Activated CD4-positive, alpha-beta memory T cell treated with anti-CD3 and anti-CD28 coated beads, Interleukin-2, amount 10 ng/mL, durations not matched to agents 7 days and 5 days (primary cell): ENCODE measurements at places on chromosomes 6 and 20.
A peak's percentile ranks its signal among the peaks of the same experiment; 100 is the strongest.

DNA sequence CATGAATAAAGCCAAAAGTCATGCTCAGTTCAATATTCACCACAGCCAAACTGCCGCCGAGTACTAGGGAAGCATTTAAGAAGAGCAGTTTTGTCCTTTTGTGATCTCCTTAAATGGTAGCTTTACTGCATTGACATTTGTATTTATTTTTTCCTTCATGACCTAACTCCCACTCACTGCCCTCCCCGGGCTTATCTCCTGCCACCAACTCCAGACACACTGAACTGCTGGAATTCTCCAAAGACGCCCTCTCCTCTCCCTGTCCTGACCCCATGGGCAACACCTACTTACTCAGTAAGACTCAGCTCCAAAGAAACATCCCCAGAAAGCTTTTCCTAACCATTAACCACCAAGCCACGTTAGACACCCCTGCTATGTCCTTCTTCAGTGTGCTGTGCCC, 48.5 kb upstream of the CNKSR3 start:
- no peak for DNase-seq

DNA sequence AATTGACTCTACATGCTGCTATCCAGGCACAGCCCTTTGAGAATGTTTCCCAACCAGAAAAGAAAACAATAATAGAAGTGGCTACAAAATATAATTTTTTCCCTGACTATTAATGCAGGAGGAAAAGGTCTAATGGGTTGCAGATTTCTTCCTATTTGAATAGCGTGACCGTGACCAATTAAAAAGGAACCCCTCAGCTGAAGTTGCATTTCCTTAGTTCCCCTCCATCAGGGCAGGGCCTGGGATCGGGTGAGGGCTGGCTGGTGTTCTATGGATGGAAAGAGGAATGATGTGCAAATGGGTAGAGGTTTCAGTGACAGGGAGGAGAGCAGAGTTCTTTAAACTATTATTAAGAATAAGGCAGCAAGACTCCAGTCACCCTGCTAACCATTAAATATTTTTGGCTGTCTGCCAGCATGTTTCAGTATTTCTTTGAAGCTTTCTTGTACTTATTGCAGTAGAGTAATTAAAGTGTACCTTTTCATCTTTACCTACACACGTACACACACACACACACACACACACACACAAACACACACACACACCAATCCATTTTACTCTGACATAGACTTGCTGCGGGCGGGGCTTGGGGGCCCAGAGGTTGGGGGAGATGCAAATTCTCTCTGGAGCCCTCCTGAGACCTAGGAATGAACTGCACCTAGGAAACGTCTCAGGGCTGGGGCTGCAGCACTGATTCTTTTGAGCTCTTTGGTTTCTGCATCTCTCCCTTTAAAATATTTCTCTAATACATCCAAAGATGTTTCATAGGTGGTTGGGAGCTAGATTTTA, 154.8 kb upstream of the SLC35B3 start:
- no peak for DNase-seq

- no peak for DNase-seq
These were observed 262.4 kb upstream of the SUPT3H start for GRCh38 chr6:45640081-45640491.

- no peak for DNase-seq
These were observed 803.7 kb downstream of the PHF3 start for GRCh38 chr6:64439274-64439673.

DNA sequence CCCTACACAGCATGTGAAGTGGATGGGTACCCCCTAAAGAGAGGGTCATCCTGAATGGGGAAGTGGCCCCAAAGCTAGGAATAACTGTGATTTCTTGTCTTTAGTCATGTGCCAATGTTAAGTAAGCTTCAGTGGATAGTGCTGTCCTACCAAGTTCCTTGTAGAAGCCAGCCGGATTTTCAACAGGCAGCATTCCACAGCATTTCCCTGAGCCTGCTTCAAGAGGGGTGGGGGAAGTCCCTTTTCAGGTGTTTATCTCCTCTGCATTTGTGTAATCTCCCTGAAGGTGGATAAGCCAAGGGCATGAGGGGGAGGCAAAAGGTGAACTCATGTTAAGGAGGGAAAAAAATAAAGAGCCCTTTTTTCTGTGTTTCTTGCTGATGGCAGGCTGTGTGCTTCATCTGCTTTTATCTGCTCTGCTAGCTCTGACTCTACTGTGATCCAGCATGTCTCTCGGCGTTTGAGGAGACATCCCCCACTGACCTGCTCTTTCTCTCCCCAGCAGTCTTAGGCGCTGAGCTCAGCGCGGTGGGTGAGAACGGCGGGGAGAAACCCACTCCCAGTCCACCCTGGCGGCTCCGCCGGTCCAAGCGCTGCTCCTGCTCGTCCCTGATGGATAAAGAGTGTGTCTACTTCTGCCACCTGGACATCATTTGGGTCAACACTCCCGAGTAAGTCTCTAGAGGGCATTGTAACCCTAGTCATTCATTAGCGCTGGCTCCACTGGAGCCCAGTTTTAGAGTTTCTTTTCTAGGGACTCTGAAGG, 1.9 kb downstream of the EDN1 start:
- DNase-seq = no peak

DNA sequence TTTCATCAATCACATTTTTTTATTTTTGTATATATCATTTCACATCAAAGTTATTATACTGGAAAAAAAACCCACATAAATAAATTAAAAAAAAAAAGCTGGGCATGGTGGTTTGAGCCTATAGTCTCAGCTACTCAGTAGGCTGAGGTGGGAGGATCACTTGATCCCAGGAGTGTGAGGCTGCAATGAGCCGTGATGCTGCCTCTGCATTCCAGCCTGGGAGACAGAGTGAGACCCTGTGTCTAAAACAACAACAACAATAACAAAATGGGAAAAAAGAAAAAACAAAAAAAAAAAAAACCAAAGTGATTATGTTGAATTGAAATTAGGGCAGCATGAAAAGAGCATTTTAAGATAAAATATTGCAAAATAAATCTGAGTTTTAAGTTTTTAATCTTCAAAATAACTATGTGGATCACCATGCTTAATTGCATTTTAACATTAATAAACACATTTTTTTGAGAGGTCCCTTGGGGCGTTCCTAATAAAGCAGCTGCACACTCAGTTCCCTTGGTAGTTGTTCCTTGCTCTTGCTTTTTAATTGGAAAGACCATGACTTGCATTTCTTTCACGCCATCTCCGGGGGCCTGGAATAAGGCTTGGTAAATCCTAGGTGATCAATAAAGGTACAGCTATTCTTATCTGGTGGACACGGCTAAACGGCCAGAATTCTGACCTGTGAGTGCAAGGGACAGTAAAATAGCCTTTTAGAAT, 15.1 kb downstream of the NOX3 start:
- no peak for DNase-seq

GRCh38 chr20:3900187-3900604, 11.0 kb downstream of the PANK2 start:
- no peak for DNase-seq

DNA sequence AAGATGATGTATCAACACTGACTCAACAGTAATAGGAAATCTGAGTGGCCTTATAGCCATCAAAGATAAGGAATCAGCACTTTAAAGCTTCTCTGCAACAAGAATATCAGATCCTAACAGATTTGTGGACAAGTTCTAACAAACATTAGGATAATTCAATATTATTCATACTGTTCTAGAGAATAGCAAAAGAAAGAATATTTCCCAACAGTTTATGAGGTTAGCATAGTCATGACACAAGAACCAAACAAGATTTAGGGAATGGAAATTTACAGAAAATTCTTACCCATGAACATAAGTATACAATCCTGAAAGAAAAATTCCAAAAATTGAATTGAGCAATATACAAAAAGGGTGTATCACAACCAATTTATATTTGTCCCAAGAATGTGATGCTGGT, 64.3 kb upstream of the BTBD3 start:
- DNase-seq = no peak

GRCh38 chr6:169778646-169779045, 27.2 kb downstream of the ERMARD start:
- no peak for DNase-seq

- DNase-seq = no peak
These were observed 2.8 kb downstream of the SOX4 start for GRCh38 chr6:21596145-21596948.

DNA sequence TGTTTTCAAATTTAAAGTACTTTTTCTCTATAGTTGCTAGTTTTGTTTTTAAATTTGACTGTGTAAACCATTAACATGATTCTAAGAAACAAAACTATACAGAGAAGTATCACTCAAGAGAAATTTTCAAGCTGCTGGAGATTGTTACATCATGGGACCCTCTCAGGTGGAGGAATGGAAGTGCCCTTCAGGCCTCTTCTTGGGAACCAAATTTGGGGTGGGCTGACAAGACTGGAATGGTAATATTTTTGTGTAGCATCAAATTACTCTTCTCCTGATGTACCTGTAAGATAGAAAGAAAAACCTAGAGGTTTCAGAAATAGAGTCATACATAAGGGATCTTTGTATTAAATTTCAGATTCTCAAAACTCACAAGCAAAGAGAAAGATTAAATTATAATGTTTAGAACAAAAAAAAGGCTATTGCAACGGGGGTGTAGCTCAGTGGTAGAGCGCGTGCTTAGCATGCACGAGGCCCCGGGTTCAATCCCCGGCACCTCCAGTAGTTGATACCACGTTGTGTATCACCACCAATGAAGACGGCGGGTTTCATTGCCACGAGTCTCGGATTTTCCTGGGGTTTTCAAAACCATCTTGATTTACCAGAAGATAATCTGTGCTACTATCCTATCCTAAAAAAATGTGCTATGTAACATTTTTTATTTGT, 193.7 kb downstream of the GPX5 start:
- DNase-seq = no peak

GRCh38 chr6:72689107-72689954, 67.5 kb downstream of the KCNQ5 start:
- DNase-seq = no peak

GRCh38 chr20:49032455-49032854, 13.7 kb upstream of the CSE1L start:
- no peak for DNase-seq

- DNase-seq = no peak
These were observed 9.3 kb downstream of the NDRG3 start for GRCh38 chr20:36736451-36737182.

DNA sequence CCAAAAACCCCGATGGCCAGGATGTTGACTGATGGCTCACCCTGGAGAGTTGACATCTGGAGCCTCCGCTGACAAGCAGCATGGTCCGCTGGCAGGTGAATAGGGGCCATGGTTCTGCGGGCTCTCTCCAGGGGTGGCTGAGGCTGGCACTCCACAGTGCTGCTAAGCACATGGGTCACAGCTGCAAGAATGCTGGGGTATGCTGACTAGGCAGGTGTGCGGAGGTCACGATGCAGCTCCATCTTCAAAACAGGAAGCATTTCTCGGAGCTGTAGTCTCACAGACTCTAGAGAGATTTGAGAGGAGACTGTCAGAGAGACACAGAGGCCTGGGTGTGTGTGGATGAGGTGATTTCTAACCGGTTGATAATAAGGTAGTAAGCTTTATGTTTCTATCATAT, 341.6 kb downstream of the NRN1 start:
- DNase-seq = peak; percentile 20

- no peak for DNase-seq
These were observed 322.6 kb downstream of the PRKN start for GRCh38 chr6:162404951-162405350.

DNA sequence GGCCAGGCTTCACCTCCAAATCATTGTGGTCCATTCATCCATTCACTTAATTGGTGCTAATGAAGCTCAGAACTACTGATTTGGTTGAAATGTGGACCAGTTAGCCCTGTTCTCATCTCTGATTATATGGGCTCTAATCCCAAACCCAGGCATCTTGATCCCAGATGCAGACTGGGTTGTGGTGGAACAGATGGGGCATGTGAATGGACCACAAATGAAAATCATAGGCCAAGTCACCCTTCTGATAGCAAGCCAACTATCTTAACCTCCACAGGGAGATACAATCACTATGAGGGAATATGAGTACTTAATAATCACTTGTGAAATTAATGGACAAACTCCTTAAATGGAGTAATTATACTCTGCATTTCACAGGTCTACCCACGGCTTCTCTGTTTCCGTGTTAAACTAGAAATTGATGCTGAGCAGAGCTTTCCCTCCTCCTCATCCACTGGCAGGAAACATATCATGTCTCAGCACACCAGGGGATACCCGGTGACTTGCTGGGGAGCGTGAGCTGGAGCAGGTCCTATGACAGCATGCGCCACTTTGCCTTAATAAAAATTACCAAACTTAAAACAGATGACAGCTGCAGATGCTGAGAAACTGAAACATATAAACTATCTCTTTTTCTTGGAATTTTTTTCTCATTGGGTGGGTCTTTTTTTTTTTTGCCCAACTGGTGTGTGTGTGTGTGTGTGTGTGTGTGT, 108.8 kb upstream of the HEY2 start:
- no peak for DNase-seq

GRCh38 chr6:32718879-32719278, 22.3 kb upstream of the HLA-DQA2 start:
- DNase-seq = no peak

GRCh38 chr6:63188828-63189227, 22.4 kb upstream of the FKBP1C start:
- no peak for DNase-seq

GRCh38 chr6:38432479-38432878, 207.2 kb downstream of the BTBD9 start:
- no peak for DNase-seq

DNA sequence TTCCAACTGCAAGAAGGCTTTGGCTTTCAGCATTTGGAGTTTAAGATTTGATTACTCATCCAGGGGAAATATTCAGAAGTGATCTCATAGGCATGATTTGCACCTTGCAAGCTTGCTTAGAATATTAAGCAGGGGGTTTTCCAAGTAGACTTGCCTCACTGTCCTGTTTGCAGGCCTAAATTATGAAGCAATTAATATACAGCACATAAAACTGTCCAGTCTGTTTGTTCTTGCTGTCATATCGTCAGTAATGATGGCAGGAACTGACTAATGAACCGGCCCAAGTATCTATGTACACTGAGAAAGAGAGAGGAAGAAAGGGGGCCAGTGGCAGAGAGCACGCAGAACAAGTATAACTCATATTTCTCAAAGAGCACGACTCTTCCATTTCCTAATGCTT, 212.5 kb upstream of the SUPT3H start:
- no peak for DNase-seq

GRCh38 chr20:6884114-6884513, 116.6 kb downstream of the BMP2 start:
- no peak for DNase-seq

GRCh38 chr6:103534095-103534494, 1325.6 kb downstream of the HACE1 start:
- DNase-seq = no peak

DNA sequence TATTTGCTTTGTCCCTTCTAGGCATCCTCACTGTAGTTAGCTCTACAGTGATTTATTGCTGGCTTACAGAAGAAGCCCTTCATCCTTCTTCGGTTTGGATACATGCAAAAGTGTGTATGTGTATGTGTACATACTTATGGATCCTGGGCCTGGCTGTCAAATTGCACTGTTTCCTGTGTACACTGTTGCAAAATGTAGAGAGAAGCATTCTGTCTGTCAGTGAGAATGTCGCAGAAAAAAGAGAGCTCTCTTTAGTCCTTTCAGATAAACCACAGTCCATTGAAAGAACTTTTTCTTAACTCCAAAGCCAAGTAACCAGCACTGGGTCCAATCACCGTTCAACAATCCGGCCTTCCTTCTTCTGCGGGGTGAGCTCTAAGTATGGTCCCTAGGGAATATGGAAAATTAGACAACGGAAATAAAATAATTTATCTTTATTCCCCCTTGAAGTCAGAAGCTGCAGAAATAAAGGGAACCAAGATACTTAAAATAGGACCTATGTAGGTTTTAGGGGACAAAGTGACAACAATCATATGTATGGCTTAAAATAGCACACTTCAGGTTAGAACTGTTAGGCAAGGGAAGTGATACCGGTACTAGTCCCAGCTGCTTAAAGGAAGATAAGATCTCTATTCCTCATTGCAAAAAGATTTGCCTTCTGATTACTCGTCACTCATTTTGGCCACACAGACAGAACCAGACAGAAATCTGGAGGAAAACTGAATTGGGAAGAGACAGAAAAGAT, 107.0 kb downstream of the CD83 start:
- DNase-seq = no peak
